ENCODE measurements at places on chromosomes 11 and 22.
A peak's percentile ranks its signal among the peaks of the same experiment; 100 is the strongest.

DNA sequence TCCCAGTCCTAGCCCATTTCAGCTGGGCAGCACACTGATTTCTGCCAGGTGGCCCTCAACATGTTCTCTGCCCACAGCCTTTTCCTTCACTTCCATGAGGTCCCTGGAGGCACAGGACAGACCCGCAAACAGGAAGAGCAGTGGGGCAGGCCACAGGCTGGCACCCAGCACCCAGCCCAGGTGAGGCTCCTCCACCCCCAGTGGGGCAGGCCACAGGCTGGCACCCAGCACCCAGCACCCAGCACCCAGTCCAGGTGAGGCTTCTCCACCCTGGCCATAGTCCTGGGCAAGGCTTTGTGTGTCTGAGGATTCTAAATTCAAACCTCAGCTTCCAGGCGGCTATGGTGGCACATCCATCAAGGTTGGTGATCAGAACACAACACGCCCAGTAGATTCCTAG, 1413.0 kb downstream of the BRD1 start:
- DNase-seq: no peak

- no peak for DNase-seq
Observed at GRCh38 chr22:48432781-48433518, 1394.7 kb downstream of the BRD1 start.

DNA sequence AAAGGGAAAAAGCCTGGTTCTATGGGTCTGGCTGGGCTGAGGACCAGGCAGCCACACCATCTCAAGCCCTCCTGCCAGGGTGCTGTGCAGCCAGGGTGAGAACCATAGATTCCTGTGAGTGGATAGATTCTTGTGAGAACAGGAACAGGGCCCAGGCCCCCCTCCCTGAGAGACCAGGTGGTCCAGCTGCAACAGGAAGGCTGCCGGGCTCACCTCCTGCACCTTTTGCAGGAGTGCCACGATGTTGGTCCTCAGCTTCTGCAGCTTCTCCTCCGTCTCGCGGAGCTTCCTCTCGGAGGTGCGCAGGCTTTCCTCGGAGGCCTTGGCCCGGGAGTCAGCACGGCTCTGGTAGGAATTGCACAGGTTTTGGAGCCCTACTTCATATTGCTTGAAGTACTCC, 40.8 kb downstream of the MORC2 start:
- DNase-seq: no peak

DNA sequence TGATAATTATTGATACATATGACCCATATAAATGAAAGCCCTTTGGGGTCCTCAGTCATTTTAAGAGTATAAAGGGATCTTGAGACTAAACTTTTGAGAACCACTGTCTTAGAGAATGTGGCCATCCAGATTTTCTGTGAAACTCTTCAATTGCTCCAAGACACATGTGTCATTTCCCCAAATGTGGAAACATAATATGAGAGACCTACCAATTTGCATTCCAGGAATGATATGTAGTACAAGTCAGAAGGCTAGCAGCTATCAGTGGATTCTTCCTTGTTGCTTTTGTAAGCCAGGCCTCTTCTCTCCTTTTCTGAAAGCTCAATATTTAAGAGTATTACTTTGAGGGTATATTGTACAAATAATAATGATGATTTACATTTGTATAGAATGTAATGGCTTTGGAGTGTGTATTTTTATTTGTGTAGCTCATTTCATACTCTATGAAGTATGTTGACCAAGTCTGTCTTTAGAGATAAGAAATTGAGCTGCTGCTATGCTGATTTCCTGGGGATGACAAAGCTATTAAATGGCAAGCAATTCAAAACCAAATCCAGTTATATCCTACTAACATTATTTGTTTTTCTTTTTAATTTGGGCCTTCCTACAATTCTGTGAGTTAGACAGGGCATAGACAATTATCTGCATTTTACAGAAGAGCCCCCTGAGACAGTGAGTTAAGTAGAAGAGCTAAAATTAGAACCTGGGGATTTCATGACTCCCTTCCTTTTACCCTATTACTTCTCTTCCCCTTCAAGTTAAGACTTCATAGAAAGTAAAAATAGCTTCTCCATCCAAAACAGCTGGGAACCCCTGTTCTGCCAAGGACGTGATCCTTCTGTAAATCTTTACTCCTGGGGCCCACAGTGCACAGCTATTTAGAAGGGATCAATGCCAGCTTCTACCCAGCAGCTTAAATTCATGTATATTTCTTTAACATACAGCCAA, 131.9 kb downstream of the WNT11 start:
- DNase-seq: no peak

DNA sequence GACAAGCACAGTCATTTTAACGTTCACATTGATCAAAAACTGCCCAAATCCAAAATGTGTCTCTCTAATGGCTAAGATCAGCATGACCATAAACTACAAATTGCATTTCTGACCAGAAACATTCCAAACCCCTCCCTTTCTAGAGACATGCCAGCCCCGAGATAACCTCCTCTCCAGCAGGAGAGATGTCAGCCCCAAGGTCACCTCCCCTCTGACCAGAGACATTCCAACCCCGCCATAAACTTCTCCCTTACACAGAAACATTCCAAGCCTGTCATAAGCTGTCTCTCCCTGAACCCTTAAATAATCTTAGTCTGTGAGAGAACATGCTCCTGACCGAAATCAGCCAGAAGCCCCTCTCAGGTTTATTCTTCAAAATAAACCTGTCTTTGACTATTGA, 6.6 kb upstream of the EXT2 start:
- no peak for DNase-seq

DNA sequence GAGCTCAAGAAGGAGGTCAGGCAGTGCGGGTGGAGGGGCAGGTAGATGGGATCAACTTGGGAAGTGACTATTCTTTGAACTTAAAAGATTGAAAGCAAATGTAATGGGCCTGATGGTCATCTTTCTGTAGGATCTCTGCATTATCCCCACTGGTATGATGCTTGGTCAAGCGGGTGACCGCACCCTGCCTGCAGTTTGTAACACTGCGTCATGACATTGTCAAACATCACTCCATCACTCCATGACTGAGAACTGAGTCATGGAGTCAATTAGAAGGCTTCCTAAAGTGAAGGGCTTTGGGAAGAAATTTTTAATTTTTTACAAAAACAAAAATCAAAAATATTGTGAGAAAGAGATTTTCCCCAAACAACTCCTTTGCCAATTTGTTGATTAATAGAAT, 62.4 kb upstream of the BMAL1 start:
- DNase-seq: no peak

GRCh38 chr22:17910561-17911311, 113.6 kb downstream of the MICAL3 start:
- no peak for DNase-seq

- no peak for DNase-seq
Observed at GRCh38 chr11:44760477-44760872, 33.7 kb downstream of the TSPAN18 start.

DNA sequence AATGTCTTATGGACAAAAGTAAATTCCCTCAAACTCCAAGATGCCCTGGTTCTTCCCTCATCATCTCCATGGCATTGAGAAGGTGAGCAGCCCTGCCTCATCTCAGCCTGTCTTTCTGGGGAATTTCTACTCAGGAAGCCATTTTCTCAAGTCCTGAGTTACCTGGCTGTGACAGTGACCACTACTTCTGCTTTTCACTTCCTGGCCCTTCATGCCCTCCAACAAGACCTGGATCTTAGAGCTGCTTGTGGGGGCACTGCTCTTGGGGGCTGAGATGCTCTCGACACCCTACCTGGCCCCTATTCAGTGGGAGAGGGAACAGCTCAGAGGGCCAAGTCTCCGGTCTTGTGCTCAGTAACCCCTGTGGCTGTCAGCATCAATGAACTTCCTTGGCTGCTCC, 5.5 kb upstream of the IGSF22 start:
- no peak for DNase-seq

- DNase-seq: no peak
Observed at GRCh38 chr11:113467545-113467944, 7.7 kb downstream of the DRD2 start.

GRCh38 chr22:46482056-46482675, 55.3 kb downstream of the CELSR1 start:
- DNase-seq: no peak

DNA sequence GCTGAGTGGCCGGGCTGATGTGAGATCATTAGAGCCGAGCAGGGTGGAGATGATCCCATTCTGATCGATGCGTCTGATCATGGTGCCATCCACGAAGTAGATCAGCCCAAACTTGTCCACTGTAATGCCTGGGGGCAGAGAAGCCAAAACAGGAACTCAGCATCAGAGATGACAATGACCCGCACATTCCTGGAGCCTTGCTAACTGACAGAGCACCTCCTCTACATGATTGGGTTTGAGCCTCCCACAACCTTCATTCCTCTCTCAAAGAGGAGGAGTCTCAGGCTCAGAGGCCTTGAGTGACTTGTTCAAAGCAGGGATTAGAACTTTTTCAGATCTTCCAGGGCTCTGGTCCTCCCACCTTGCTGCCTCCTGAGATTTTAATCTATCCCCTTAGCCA, 133.7 kb upstream of the NARS2 start:
- DNase-seq: no peak

DNA sequence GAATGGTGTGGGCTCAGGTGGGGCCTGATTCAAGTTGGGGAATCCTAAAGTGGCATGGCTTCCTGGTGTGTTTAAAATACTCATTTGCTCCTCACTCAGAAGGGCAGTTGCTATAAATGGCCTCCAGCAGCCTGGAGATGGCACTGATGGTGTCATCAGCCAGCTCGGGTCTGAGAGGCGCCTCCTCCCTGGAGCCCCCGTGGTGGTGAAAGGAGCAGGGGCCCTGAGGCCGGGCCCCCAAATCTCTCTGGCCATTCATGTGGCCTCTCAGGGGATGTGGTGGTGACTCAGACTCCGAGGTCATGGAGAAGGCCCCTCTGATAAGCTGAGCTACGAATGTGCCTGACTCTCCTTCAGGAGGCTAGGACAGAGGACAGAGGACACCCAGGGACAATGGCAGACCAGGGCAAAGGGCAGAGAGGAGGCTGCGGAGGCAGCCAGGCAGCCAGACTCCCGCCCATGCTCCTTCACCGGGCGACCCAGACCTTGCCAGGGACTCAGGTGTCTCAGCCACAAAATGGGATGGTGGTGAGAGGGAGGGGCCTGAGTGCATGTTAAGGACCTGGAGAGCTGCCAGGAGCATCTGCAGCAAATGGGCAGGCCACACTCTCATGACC, 129.2 kb downstream of the CTTN start:
- DNase-seq: peak; percentile 27

GRCh38 chr11:13963949-13964770, 1.6 kb downstream of the SPON1 start:
- DNase-seq: peak; percentile 45

DNA sequence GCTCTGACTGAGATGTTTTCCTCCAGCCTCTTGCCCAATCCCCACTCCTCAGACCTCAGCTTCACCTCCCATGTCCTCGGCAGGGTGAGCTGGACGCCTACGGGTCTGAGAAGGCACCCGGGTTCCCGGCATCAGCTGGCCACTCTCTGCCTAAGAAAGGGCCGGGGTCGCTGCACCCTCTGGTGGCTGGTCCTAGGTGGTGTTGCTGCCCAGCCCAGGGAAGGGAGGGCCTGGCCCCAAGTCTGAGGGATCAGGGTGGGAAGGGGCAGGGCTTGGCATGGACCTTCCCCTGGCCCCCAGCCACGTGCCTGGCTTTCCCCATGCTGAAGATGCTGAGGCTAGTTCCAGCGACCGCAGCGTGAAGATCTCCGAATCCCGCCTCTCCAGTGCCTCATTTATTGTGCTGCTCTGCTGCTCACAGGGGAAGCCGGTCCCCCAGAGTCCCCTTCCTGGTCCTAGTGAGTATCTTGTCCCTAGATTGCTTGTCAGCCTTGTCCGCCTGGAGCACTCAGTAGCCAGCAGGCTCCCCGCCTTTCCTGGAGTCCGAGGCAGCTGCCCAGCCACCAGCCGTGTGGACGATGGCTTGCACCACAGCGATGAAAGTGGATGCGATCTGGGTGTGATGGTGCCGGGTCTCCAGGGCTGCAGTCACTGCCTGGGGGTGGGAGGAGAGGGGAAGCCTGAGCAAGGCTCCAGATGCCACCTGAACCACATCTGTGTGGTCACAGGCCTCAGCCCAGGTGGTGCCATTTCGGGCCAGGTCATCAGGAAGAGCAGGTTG, 2.9 kb upstream of the GGT5 start:
- DNase-seq: peak; percentile 93

GRCh38 chr11:112343368-112344039, 82.8 kb upstream of the PLET1 start:
- DNase-seq: no peak

DNA sequence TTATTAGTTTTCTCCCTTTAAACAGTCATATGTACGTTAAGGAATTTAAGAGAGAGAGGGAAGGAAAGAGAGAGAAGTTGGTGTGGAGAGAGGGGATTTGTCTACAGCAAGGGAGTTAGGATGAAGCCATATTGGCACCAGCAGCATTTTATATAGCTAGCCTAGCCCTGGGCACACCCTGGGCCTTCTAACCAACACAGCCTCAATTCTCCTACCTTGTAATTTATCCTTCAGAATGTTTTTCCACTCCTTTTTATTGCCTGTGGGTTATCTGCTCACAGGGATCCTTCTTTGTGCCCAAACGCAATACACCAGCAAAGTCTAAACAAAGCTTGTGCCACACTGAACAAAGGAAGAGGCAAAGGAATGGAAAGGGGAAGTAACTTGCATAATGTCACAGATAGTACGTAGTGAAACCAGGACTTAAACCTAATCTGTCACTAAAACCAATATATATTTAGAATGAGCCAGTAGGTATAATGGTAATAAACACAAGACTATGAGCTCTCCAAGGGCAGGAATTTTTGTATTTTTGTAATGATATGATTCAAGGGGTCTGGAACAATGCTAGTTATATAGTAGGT, 613.8 kb upstream of the TENM4 start:
- no peak for DNase-seq

- DNase-seq: peak; percentile 27
Observed at GRCh38 chr11:120629407-120630080, 118.0 kb downstream of the GRIK4 start.

GRCh38 chr22:37183432-37184379, 4.3 kb downstream of the C1QTNF6 start:
- DNase-seq: peak; percentile 34

DNA sequence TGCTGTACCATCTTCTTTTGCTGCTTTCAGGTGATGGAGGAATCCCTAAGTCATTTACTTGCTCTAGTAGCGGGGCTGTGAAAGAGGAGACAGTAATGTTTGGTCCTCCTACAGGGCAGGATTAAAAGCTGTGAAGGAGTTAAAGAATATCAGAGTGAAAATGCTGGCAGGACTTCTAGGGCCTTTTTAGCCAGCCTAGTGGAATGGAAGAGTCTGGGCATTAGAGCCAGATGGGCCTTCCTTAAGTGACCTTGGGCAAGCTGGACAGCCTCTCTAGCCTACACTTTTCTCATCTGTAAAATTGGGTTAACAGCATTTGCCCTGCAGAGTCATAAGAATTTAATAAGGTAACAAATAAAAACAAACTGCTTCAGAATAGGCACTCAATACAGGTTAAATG, 114.7 kb downstream of the RBFOX2 start:
- no peak for DNase-seq

- no peak for DNase-seq
Observed at GRCh38 chr11:94049351-94049750, 28.2 kb downstream of the HEPHL1 start.

All from lower lobe of right lung (tissue), 2 donors.